Stimulated activated CD4-positive, alpha-beta T cell treated with anti-CD3 and anti-CD28 coated beads, Interleukin-15, amount 100 ng/mL, for 48 hours (primary cell): ENCODE measurements at places on chromosomes 1 and 21.

- no peak for DNase-seq
Observed at GRCh38 chr1:10724948-10725847, 71.2 kb downstream of the CASZ1 start.

DNA sequence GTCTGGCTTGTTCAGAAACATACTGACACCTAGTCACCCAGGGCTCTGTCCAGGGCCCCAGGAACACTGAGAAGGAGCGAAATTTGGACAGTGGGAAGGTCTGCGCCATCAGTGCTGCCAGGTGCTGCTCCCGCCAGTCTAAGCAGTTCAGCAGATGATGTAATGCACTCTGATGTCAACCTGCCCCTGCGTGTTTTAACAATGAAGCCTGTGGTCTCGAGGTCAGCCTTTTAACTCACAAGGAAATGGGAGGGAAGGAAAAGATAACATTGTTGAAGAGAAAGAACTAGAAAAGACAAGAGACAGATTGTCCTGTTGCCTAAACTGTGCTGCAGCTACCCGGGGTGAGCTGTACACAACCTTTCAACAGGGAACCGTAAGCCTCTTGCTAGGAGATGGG, 126.6 kb upstream of the IFFO2 start:
- DNase-seq: no peak

- no peak for DNase-seq
Observed at GRCh38 chr1:196115646-196116045, 492.6 kb downstream of the KCNT2 start.

GRCh38 chr1:80509965-80510522, 1290.7 kb upstream of the ADGRL2 start:
- DNase-seq: no peak

- DNase-seq: no peak
Observed at GRCh38 chr1:22627331-22627730, 9.1 kb upstream of the C1QA start.

- no peak for DNase-seq
Observed at GRCh38 chr1:114350731-114351445, 160.1 kb downstream of the TRIM33 start.

DNA sequence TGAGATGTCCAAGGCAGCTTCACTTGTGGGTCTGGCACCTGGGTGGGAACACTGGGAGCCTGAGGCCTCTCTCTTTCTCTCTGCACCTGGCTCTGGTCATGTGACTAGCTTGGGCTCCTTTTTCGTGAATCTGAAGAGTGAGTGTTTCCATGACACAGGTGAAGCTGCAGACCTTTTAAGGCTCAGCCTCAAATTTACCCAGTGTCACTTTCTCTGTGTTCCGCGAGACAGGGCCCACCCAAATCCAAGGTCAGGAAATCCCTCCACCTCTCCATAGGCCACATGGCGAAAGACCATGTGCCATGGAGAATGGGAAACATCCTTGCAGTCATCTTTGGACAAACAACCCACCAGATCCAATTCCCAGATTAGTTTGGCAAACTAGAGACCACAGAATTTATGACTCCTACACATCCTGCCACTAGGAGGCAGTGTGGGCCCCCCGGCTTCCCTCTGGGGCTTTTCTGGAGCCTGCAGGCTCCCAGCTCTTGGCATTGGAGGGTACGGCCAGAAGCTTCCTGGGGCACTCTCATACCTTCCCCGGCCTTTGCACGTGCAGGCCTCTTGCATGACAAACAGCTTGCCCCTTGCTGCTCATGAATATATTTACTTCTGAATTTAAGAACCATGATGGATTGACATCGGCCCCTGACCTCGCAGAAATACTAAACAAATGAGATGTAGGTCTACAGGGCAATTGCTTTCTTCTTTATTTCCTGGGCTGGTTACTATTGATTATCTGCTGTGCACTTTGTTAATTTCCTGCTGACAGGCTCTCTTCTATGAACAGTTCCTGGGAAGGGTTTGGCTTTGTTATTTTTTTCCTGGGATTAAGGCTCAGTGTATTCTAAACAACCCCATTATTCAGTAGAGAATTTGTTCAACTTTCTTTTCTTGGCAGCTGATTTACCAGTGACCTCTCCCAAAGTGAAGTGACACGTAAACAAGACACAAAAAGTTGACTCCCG, 180.7 kb downstream of the KAZN start:
- peak; percentile 18 for DNase-seq

DNA sequence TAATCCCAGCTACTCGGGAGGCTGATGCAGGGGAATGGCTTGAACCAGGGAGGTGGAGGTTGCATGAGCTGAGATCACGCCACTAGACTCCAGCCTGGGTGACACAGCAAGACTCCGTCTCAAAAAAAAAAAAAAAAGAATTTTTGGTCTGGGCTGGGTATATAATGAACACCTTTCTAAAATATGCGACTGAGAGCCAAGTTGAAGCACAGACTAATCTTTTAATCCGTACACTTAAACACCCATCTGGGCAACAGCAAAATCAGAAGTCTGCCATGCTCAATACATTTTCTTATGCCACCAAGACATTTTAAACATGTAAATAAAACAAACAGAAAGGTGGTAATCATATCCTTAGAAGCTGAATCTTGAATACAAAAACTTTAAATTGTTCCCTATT, 31.6 kb upstream of the ABCB10 start:
- DNase-seq: no peak
